Activated CD4-positive, alpha-beta T cell treated with anti-CD3 and anti-CD28 coated beads for 4 hours (primary cell): ENCODE measurements at places on chromosomes 16 and 17.
A peak's percentile ranks its signal among the peaks of the same experiment; 100 is the strongest.

DNA sequence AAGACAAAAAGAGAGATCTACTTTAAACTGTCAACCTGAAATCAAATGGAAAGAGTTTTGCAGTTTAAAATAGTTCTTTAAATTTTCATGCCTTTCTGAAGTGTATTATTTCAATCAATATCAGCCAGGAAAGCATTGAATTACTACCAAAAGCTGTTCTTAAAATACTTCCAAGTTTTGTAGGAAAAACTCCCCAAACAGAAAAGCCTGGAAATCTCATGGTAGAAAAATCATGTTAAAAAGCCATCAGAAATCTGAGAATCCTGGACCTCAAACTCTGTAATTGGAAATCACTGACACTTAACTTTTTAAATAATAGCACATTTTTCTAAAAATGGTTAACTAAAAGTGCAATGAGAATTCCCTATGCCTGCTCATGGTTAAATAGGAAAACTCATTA is 63.3 kb upstream of the CNTNAP4 start:
- DNase-seq = no peak

DNA sequence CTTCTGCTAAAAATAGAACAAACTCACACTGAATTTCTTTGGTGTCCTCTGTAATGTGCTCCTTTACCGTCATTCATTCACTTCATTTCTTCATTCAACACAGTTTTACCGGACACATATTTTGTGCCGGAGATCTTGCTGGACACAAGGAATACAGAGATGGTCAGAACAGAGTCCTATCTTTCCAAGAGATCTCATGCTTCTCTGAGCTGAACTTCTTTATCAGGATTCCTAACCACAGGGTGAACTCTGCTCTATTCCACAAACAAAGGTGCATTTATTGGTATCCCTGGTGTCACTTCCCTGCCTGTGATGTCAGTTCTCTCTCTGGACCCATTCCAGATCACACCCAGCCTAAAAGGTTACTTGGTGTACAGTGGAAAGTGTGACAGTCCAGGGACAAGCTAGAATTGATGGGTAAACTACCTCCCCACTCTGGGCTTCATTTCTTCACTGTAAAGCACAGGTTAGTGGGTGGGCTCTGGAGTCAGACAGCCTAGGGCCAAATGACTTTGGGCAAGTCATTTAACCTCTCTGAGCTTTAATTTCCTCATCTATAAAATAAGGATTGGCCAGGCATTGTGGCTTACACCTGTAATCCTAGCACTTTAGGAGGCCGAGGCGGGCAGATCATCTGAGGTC is 4.2 kb downstream of the IFI35 start:
- DNase-seq = no peak

GRCh38 chr16:81601601-81602255 is 157.1 kb downstream of the CMIP start:
- DNase-seq = no peak

- DNase-seq = no peak
Observed at GRCh38 chr16:86405319-86405718, 105.0 kb upstream of the FOXF1 start.

GRCh38 chr17:6387858-6388257 is 47.1 kb downstream of the AIPL1 start:
- DNase-seq = no peak

DNA sequence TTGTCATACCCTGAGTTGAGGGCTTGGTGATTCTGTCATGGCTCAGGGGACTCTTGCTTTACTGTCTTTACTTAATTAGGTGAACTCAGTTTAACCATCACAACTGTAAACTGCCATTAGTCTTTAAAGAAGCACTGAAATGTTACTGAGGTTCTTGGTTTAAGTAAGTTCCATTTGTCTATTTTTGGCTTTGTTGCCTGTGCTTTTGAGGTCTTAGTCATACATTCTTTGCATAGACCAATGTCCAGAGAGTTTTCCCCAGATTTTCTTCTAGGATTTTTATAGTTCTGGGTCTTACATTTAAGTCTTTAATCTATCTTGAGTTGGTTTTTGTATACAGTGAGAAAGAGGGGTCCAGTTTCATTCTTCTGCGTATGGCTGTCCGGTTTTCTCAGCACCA is 137.5 kb downstream of the SOCS1 start:
- no peak for DNase-seq

DNA sequence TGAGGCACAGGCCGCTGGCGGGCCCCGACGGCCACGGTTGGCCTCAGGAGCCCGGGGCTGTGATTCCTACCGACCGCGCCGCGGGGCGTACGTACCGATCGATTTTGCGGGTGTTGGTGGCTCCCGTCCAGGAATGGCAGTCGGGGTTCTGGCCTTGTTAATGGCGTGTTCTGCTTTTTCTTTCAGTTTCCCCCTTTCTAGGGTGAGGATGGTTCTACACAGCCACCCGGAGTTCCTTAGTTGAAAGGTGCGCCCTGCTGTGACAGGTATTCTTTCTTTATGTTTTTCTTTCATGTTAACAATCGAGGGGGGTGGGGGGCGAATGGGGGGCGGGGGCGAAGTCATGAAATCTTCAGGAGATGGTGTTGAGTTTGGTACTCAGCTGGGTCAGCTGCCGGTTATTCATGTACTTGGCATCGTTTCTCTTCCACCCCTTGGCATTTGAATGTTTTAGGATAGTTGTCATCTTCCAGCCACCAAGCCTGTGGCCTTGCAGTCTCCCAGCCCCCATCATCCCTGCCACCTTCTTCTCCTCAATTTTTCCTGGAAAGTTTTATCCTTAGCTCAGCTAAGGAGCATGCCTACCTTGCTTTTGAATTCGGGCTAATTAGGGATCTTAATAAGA is 802 bp downstream of the CYLD start:
- peak; percentile 45 for DNase-seq

DNA sequence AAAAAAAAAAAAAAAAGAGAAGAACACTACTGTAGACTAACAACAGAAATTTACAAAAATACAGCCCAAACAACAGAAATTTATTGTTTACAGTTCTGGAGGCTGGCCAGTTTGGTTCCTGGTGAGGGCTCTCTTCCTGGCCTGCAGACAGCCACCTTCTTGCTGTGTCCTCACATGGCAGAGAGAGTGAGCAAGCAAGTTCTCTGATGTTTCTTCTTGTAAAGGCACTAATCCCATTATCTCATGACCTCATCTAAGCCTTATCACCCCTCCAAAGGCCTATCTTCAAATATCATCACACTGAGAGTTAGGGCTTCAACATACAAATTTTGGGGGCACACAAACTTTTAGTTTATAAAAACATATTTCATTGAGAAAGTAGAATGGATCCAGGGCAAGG is 7.3 kb downstream of the ARSG start:
- no peak for DNase-seq

DNA sequence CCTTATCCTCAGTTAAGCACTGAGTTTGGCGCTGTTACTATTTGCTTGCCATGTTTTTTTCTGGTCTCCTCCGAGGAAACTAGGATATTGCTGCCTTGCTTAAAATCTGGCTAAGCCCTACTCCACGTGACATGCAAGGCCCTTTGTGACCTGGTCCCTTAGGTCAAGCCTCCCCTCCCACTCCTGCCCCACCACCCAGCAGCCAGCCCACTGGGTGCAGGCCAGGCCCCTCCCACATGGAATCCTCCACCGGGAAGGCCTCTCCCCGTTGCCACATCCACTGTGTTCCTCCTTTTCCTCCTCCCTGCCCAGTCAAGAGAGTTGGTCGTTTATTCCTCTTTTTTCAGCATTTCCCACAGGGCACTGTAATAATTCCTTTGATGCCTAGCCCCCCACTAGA is 16.2 kb downstream of the PSMD3 start:
- DNase-seq = no peak

DNA sequence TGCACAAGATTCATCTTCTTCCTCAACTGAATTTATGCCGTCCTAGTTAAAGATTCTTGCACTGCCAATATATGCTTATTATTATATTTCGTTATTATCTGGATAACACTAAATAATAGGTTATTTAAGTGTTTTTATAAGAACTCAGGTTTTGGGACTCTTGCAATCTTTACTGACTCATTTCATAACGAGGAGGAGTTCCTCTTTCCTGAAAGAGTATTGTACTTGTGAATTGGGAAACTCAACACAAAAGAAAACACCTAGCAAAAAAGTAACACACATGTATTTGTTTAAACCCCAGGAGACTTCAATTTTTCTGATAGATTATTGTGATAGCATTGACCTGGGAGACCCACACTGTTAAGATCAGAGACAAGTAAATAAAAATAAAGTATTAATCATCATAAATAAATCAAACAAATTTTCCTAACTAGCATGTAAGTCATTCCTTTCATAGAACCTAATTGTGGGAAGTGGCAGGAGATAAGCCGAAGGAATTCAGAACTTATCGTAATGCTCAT is 505.8 kb downstream of the KCNJ2 start:
- DNase-seq = no peak

DNA sequence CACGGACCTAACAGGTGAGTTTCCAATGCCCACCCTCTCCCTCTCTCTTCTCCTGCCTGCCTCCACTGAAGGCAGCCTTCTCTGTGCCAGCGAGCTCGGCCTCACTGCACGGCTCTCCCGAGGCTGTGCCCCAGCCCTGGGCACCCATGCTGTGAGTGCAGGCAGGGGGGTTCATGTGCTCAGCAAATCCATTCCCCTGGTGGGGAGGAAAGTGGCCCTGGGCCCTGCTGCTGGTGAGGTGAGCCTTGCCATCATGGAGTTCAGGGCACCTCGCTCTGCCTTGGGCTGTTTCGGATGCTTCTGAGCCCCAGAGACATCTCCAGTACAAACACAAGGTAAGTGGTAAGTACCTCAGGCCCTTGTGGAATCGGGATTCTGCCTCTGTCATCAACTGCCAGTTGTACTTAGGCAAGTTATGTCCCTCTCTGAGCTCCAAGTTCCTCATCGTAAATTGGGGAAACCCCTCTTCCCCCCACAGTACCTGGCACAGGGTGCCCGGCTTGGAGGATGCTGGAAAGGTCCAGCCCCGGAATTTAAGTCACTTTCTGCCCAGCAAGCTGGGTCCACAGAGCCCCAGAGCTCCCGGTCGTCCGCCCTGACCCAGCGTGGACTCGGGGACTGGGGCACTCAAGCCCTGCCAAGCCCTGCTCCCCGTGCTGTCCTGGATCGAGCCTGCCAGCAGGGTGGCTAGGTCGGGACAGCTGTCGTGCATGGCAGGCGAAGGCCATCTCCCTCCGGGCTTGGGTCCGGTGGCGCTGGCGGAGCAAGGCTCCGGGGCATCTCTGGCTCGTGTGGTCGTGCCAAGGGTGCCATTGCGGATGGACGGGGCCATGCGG is 684 bp upstream of the NUDT16L1 start:
- no peak for DNase-seq

GRCh38 chr17:10224582-10225195 is 26.3 kb upstream of the GAS7 start:
- DNase-seq = no peak

- DNase-seq = no peak
Observed at GRCh38 chr17:49793309-49793708, 4.8 kb downstream of the KAT7 start.

DNA sequence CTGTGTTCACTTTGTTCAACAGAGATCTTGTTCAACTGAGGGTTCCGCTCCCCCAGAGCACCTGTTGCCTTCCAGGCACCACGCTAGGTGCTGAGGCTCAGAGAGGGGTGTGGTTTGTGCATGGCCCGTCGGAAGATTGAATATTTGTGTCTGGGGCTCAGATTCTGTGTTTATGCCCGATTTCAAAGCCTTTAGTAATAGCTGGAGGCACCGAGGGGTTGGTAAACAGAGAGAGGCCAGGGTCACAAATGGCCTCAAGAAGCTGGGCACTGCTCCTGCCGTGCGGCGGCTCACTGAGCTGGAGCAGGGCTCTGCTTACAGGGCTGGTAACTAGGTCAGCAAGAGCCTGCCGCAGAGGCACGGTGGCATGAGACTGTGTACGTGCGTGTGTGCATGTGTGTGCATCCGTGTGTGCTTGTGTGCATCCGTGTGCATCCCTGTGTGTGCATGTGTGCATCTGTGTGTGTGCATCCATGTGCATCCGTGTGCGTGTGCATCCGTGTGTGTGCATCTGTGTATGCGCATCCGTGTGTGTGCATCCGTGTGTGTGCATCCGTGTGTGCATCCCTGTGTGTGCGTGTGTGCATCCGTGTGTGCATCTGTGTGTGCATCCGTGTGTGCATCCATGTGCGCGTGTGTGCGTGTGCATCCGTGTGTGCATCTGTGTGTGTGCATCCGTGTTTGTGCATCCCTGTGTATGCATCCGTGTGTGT is 5.4 kb downstream of the ITGAE start:
- DNase-seq = no peak

- DNase-seq = no peak
Observed at GRCh38 chr16:53999841-54000240, 286.7 kb downstream of the IRX3 start.

GRCh38 chr16:85454171-85454872 is 158.8 kb upstream of the GSE1 start:
- no peak for DNase-seq

DNA sequence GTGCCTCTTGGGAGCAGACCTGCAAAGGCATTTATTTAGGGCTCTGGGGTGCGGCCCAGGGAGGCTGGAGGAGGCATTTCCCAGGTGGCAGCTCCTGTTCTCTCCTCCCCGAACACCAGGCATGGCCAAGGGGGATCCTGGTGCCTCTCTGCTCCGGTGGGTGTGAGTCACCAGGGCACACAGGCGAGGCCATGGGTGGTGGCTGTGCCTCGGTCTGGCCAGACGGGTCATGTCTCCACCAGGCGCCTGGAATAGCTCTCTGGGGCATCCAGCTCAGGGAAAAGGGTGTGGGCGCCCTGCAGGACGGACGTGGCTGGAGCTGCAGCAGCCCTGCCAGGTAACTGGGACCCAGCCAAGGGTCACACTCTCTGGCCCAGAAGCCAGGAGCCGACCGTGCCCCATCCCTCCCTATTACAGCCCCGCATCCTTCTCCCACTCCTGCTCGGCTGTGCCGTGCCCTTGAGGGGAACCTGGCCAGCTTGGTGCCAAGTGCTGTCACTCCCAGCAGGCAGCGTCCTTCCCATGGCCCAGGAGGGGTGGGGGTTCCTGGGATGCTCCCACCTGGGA is 25.8 kb downstream of the SOX8 start:
- no peak for DNase-seq

DNA sequence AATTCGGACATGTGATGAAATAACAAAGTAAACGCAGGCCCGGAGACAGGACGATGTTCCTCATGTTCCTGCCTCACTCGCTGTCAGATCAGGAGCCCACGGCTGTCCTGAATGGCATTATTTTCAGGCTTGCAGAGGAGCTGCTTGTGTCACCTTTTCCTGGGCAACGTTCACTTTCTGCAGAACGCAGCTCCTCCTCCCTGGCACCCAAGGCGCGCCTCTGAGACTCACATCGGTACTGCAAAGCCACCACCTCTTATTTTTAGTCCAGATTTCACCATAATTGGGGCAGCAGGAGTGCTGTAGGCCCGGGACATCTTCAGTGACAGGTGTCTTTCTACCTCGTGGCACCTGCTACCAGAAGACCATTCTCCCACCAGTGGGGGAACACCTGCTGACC is 8.0 kb upstream of the C16orf96 start:
- DNase-seq = no peak

GRCh38 chr17:30429155-30429554 is 48.1 kb upstream of the GOSR1 start:
- DNase-seq = no peak

GRCh38 chr17:81154961-81155360 is 10.3 kb upstream of the PVALEF start:
- no peak for DNase-seq

- DNase-seq = no peak
Observed at GRCh38 chr17:5610956-5611355, 26.6 kb upstream of the NLRP1 start.
